ENCODE measurements at places on chromosomes 2 and 18. TPM values are rescaled to one million over a fixed set of nuclear protein-coding genes. Genes with fewer than 3 reads are reported as not detected.

CCBE1 gene
- not detected for total RNA-seq

DNA sequence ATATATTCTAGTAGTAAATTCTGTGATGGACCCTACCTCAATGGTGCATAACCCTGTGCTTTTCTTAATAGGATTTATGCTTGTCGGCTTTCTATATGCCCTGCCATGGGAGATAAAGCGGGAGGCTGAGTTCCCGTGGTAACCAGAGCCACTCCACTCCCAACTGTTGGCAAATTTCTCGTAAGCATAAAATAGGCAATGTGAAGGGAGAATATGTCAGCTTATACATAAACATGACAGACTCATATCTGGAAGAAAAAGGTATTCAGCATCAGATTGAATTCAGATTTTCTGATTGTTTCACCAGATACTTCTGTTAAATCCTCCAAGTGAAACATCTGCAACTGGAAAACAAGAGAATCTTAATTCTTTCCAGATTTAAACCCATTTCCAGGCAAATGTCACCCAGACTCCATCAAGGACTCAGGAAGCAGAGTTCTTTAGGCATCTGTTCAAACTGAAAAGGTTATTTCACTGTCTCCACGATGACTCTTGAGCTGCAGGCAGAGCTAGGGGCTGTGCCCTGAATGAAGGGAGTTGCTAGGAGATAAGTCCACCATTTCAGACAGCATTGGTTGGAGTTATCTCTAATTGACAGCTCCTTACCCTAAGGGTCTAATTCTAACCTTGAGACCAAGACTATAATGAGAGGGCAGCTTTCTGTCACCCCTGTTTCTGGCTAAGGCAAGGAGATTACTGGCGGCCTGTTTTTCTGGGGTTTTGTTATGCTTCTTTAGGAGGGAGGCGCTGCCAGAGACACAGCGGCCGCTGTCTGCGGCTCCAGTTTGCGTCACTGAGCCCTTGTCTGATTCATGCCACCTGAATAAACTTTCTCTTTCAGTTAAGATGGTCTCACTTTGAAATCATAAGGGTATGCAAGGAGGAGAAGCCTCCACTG is 381.3 kb downstream of the SOX11 start:
- no peaks in the 10 kb centered on the region for H3K27me3 ChIP-seq
- H3K4me1 ChIP-seq: no peaks in the 10 kb centered on the region
- no peak for DNase-seq
- H3K36me3 ChIP-seq: no peaks in the 10 kb centered on the region
- H3K27ac ChIP-seq: no peak overlapping the region
- H3K4me3 ChIP-seq: no peak overlapping the region

DNA sequence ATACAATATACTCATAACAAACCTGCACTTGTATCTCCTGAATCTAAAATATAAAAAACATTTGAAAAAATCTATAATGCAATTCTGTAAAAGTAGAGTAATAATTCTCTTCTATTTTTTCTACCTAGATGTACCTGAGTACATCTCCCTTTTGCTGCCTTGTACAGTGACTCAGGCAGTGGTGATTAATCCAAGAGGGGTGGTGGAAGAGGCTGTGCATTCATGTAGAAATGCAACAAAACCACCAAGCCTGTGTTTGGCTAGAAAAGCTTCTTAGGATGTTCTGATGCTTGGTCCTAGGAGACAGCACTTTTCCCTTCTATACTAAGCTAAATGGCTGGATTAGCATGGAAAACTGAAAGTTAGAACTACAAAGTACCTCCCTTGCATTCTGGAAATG is 245.8 kb downstream of the DPP10 start:
- H3K27ac ChIP-seq: no peak overlapping the region
- no peak overlapping the region for H3K4me3 ChIP-seq
- no peak for DNase-seq
- no peaks in the 10 kb centered on the region for H3K4me1 ChIP-seq
- no peaks in the 10 kb centered on the region for H3K36me3 ChIP-seq

GRCh38 chr2:191560411-191560980 is 117.4 kb upstream of the NABP1 start:
- no peaks in the 10 kb centered on the region for H3K36me3 ChIP-seq
- H3K4me3 ChIP-seq: no peak overlapping the region
- no peak for DNase-seq
- no peaks in the 10 kb centered on the region for H3K27me3 ChIP-seq
- H3K4me1 ChIP-seq: no peaks in the 10 kb centered on the region

GRCh38 chr2:23351388-23352141 is 33.4 kb upstream of the KLHL29 start:
- H3K4me3 ChIP-seq: no peak overlapping the region
- DNase-seq: peak; percentile 96
- H3K36me3 ChIP-seq: no peaks in the 10 kb centered on the region
- H3K27ac ChIP-seq: no peak overlapping the region
- H3K4me1 ChIP-seq: no peaks in the 10 kb centered on the region
